ENCODE measurements at places on chromosomes 2 and 18. TPM values are rescaled to one million over a fixed set of nuclear protein-coding genes. Genes with fewer than 3 reads are reported as not detected.

Gene TRMT61B
- total RNA-seq = 6.8 TPM

Gene CGREF1
- total RNA-seq = 2.5 TPM

Gene ALKAL2
- 0.25 TPM for total RNA-seq

Gene MALL
- total RNA-seq = 58.3 TPM

Gene PRSS56
- total RNA-seq = not detected

Gene CYBRD1
- 46.8 TPM for total RNA-seq

Gene CNTNAP5
- total RNA-seq = not detected

Gene KDSR
- 41.1 TPM for total RNA-seq

Gene KCNE4
- 0.81 TPM for total RNA-seq

Gene DNER
- 0.65 TPM for total RNA-seq

Gene WNT10A
- 1.1 TPM for total RNA-seq

Gene GMCL1
- total RNA-seq = 9.0 TPM

Gene GLI2
- total RNA-seq = 25.5 TPM

Gene HOXD11
- 19.2 TPM for total RNA-seq

Gene ADRA2B
- total RNA-seq = not detected

Gene ABCG5
- not detected for total RNA-seq

Gene GYPC
- total RNA-seq = 164 TPM

Gene GREB1L
- total RNA-seq = 4.1 TPM

Gene MOGAT1
- not detected for total RNA-seq

Gene PLEKHB2
- total RNA-seq = 75.6 TPM

Gene AQP4
- not detected for total RNA-seq

Gene FAM110C
- total RNA-seq = 2.9 TPM

Gene NDC80
- total RNA-seq = 1.0 TPM

Gene GCA
- total RNA-seq = 11.8 TPM

Gene ZNF2
- total RNA-seq = 4.6 TPM

Gene EN1
- total RNA-seq = not detected

Gene FHL2
- 398 TPM for total RNA-seq

Gene LRRFIP1
- total RNA-seq = 49.5 TPM

Gene FASTKD2
- total RNA-seq = 15.6 TPM

Gene FBLN7
- 0.49 TPM for total RNA-seq

Gene RNF125
- total RNA-seq = 0.33 TPM

Gene DPP10
- 0.13 TPM for total RNA-seq

Gene COL4A3
- under 0.01 TPM for total RNA-seq

Gene FOXI3
- not detected for total RNA-seq

Gene CD207
- not detected for total RNA-seq

Gene STAT4
- under 0.01 TPM for total RNA-seq

Gene PDE1A
- 2.7 TPM for total RNA-seq

Gene CAPN14
- total RNA-seq = not detected
